ENCODE measurements at places on chromosomes 6 and 20.

DNA sequence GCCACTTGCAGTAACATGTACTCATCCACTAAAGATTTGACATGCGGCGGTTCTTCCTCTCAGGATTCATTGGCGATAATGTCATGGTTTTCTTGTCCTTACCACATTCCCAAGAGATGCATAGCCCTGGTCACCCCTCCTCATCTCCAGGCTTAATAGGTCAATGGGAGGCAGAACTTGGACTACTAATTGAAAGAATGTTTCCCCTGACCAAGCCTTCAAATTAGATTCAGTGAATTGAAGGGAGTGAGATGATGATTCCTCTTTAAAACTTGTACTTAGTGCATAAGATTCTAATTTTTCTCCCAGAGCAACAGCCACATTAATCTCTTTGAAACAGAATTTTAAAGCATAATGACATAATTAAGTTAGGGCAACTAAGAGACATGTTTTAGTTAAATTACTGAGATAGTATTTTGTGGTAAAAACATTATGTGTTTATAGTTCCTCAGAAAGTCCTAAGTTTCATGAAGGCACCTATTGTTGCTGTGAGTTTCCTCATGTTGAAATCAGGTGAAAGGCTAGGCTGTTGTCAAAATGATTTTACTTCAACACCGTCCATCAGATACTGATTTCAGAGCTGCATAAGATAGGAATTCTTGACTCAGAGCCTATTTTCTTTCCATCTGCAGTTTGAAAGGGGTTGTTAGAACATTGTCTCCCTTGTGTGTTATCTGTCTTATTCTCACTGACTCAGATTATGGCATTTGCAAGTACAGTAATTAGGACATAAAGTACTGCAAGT lies 48.5 kb downstream of the STK4 start:
- DNase-seq = no peak

- DNase-seq = no peak
Measured at GRCh38 chr20:17871181-17871580, 97.4 kb downstream of the SNX5 start.

GRCh38 chr20:25273046-25273445 lies 25.2 kb downstream of the PYGB start:
- no peak for DNase-seq

DNA sequence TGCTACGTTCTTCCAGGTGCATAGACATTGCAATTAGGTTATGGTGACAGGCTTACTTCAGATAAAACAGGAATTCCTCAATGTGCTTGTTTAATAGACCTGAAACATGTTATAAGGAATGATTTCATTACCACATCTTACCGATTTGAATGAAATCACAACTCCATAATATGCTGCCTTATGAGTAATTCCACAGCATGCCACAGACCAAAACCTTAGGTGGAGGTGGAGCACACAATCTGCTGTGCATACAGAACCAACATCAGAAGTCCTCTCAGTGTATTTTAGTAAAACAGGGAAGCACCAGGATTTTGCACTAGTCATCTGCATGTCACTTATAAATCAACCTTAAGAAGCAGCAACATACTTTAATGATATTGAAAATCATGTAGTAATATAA lies 148.9 kb upstream of the TSHZ2 start:
- DNase-seq = no peak

DNA sequence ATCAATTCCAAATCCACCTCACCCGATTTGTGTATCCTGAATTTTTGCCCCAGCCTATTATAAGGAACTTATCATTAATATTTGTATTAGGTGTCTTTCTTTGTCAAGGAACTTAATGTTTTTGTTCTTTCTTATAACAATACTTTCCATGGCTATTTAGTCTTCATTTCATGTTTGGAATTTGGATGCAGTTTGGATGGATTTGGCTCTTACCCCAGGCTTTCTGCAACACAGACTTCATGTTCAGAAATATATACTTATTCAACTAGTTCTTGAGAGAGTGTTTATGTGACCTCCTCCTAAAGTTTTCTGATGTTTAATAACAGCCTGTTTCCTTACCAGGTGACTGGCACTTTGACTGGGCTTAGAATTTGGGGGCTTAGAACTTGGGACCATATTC lies 35.9 kb upstream of the TOX2 start:
- DNase-seq = no peak

DNA sequence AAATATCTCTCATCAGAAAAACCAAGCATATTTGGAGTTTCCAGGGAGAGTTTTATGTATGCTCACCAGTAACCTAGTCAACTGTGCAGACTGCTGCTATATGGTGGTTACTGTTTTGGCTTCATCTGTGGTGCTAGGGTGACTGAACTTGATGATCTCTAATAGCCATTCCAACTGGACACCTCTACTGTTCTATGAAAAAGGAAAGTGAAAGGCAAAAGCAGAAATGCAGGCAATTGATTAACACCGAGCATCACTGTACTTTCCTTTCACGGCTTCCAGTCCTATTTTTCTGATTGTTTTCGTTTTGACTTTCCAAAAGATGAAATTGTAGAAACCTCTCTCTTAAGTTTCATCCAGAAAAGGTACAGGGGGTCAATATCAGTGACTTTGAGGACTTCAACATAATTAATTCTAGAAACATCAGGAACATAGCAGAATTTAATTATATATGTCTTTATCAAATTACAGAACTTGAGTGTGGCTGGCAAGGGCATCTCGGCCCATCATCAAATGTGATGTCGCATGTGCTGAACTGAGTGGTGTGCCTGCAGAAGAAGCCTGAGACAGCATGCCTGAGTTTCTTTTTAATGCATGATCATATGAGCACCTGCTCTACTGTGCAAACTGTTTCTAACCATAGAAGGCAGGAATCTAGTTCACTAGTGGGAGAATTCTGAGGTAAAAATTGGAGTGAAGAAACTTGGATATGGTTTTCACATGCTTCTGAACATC lies 464.3 kb upstream of the FLRT3 start:
- DNase-seq = no peak

- DNase-seq = no peak
Measured at GRCh38 chr6:3258201-3258600, 546 bp upstream of the PSMG4 start.

DNA sequence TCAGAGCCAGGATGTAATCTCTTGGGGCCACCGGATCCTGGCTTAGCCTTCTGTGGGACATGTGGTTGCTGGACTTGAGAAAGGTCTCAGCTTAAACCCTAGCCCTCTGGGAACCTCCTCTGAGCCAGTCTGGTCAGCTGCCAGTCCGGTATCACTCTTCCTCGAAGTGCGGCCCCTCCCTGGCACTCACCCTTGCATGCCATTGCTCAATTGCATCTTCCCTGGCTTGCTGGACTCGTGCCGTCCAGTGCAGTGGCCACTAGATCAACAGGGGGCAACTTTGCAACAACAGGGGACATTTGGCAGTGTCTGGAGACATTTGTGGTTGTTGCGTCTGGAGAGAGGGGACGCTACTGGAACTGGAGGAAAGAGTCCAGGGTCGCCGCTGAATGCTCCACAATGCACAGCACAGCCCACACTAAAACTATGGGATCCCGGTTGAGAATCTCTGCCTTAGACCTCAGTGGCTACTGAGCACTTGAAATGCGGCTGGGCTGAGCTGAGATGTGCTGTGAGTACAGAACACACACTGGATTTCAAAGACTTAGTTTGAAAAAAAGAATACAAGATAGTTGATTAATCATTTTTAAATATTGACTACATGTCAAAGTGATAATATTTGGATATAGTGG lies 152.1 kb downstream of the TFAP2C start:
- no peak for DNase-seq
